ENCODE measurements at places on chromosomes 2 and 18. TPM values are rescaled to one million over a fixed set of nuclear protein-coding genes. Genes with fewer than 3 reads are reported as not detected.

DNA sequence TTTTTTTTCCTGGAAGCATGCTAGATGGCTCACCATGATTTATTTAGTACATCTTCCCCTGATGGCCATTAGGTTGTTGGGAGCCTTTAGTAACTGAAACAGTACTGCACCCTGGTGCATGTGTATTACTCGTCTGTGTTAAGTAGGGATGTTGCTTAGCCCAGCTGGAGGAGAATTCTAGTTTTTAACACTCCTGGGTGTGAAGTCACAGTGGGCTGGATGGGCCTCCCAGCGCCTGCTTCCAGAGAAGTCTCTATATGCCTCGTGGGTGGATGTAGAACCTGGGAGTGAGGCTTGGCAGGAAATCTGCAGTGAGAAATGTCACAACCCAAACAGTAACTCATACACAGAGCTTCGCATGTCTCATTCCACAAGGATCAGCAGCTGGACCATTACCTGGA, 28.9 kb upstream of the NT5DC4 start:
- no peak for DNase-seq

- DNase-seq: peak; percentile 69
Measured at GRCh38 chr2:222919841-222920526, 59.1 kb downstream of the ACSL3 start.

DNA sequence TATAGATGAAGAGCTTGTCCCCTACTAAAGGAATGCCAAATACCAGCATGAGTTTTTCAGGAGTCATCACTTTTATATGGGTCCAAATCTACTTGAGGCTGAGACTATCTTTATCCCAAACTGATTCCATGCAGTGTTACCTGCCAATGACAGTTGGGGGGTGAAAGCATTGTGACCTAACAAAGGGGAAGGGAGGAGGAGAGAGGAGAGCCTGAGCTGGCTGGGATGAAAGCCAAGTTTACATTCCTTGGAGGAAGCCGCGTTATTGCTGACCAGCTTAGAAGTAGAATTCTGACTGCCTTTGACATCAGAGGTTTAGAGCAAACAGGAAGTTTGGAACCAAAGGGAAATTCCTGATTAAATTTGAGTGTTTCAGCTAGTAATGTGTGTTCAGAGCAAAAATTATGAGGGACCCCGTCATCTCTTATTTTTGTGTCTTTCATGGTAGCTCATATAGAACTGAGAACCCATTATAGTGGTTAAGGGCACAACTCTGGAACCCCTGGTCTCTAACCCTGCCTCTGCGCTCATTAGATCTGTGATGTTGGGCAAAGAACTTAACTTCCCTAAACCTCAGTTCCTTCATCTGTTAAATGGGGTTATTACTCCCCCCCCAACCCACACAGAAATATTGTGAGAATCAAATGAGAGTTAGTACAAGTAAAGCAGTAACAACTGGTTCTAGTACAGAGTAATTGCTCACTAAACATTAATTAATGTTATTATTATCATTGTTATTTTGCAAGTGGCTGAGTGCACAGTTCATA, 199.3 kb upstream of the EPAS1 start:
- peak; percentile 96 for DNase-seq

DNA sequence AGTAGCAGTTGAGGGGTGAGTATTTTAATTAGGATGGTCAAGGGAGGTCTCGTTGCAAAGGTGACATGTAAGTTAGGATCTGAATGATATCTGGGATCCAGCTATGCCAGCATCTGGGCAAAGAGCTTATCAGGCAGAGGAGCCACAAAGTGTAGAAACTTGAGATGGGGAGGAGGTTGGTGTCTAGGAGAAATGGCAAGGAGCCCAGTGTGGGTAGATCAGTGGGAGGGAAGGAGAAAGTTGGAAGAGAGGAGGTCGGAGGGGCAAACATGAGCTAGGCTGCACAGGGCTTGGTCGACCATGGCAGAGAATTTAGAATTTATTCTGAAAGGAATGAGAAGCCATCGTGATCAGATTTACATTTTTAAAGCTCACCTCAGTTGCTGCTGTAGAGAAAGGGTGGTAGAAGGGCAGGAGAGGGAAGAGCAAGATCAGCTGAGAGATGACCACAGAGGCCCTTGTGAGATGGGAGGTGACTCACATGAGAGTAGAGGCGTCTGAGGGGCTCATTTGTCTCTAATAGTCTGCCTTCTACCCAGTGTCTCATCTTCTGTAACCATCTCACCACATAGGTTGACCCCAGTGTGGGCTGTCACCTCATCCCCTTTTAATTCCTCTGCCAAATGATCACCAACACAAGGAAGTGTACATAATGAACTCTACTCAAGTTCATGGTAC, 170.0 kb downstream of the ETAA1 start:
- no peak for DNase-seq

- DNase-seq: no peak
Measured at GRCh38 chr2:170213651-170214050, 35.7 kb downstream of the MYO3B start.

DNA sequence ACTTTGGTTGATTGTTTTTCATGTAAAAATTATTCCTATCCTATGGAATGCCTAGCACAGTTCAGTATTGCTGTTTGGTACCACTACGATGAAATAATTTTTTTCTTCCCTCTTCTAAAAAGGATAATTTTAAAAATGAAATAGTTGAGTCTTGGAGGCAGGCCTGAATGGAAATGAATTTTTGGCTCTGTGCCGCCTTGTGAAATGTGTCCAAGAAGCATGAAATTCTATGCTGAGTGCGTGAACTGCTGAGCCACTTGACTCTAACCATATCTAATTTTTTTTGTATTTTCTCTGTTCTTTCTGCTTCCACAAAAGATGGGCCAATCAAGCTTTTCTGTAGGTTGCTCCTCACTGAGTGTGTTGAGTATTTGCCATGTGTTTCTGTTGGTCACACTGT, 95.0 kb downstream of the PRPF40A start:
- no peak for DNase-seq

Gene CTDSP1
- 127 TPM for polyA plus RNA-seq

Measured in endothelial cell of umbilical vein (primary cell).